ENCODE measurements at places on chromosomes 5 and 9.

DNA sequence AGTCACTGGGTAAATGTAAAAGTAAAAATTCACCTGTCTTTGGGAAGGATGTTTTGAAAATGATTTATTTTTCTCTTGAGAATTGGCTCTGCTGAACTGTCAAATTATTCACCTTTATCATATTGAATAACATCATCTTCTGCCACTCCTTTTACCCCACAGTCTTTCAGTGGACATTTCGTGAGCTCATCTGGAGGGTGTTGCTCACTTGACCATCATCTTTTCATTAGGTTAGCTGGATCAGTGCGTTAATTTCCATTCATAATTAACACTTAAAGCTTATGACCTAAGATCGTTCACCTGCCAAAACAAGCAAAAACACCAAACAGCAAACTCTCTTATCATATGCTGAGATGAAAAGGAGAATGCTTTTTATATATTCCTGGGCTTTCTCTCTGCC is 53.4 kb upstream of the TNFAIP8 start:
- H3K4me1 ChIP-seq: peaks cover 32% of the 10 kb centered on the region
- no peaks in the 10 kb centered on the region for H3K27me3 ChIP-seq

DNA sequence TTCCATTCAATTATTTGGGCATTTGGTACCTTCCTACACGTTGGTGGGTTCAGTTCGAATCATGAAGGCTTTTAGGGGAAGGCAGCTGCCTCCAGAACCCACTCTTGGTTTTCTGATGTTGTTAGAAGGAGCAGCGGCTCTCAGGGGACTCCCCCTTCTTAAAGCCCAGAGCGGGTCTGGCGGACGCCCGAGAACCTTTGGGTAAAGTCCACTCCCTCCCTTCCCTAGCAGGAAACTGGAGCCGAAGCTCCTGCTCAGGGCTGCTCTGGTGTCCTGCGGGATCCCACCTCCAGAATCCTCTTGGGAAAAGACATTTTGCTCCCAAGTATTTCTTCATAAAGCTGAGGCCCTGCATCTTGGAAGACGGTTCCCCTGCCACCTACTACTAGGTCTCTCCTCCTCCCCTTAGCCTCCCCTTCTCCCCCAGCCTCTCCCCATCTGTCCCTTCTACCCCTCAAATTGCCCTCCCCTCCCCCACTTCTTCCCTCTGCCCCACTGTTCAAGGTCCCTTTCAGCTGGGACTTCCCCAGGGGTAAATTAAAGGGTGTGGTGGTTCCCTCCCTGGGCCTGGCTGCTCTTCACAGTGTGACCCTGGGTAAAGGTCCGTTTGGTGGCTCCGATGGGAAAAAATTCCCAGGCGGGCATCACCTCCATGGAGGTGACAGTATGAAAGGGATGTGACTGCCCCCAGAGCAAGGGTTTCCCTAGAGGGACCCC is 9.3 kb downstream of the IRX4 start:
- no peak overlapping the region for H3K4me3 ChIP-seq
- DNase-seq: no peak
- H3K27me3 ChIP-seq: peaks cover 38% of the 10 kb centered on the region
- H3K27ac ChIP-seq: no peak overlapping the region
- no peaks in the 10 kb centered on the region for H3K36me3 ChIP-seq

GRCh38 chr9:112278152-112278551 is 55.3 kb downstream of the PTBP3 start:
- H3K27me3 ChIP-seq: no peaks in the 10 kb centered on the region
- DNase-seq: no peak
- peaks cover 7% of the 10 kb centered on the region for H3K4me1 ChIP-seq
- no peak overlapping the region for H3K4me3 ChIP-seq

DNA sequence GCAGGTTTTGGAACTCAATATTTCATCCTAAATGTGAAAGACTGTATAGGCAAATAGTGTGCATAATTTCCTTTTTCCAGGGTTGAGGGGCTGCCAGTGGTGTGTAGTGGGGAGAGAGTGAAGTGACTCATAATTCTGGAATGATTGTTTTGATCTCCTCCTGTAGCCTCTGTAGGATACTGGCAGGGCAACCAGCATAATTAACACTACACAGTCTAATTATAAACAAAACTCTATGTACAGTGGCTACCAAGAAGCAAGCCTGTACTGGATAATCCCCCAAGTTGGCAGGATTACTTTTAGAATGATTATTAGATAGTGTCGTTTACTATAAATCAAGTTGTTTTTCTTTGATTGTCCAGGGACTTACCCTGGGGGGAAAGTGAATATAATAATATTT is 32.2 kb downstream of the LNPEP start:
- no peaks in the 10 kb centered on the region for H3K27me3 ChIP-seq
- H3K27ac ChIP-seq: no peak overlapping the region
- no peak overlapping the region for H3K4me3 ChIP-seq

DNA sequence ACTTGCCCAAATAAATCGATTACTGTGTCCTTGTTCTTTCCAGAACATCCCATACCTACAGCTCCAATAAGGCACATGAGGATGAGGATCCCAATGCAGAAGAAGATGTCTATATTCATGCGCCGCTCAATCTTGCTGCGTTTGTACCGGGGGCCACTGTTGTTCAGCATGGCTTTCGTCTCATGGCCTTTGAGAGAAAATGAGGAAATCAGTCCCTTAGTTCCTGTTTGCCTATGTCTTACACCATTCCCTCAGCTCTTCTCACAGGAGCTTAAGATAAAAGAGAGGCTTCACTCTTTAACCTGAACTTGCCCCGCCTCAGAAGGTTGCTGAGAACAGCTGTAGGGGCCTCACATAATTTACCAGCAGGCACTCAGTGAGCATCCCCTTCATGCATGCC is 211.6 kb downstream of the ATP10B start:
- H3K36me3 ChIP-seq: no peaks in the 10 kb centered on the region
- no peak for DNase-seq
- no peak overlapping the region for H3K4me3 ChIP-seq
- no peaks in the 10 kb centered on the region for H3K27me3 ChIP-seq
- H3K4me1 ChIP-seq: peaks cover 19% of the 10 kb centered on the region
- H3K27ac ChIP-seq: no peak overlapping the region

- DNase-seq: no peak
- H3K4me3 ChIP-seq: no peak overlapping the region
- H3K27me3 ChIP-seq: no peaks in the 10 kb centered on the region
- H3K36me3 ChIP-seq: peaks cover 4% of the 10 kb centered on the region
Observed at GRCh38 chr5:119022017-119022745, 33.8 kb upstream of the DTWD2 start.

- peaks cover 18% of the 10 kb centered on the region for H3K4me1 ChIP-seq
- peaks cover 3% of the 10 kb centered on the region for H3K27me3 ChIP-seq
- H3K36me3 ChIP-seq: no peaks in the 10 kb centered on the region
Observed at GRCh38 chr5:160210606-160211005, 18.7 kb upstream of the FABP6 start.

DNA sequence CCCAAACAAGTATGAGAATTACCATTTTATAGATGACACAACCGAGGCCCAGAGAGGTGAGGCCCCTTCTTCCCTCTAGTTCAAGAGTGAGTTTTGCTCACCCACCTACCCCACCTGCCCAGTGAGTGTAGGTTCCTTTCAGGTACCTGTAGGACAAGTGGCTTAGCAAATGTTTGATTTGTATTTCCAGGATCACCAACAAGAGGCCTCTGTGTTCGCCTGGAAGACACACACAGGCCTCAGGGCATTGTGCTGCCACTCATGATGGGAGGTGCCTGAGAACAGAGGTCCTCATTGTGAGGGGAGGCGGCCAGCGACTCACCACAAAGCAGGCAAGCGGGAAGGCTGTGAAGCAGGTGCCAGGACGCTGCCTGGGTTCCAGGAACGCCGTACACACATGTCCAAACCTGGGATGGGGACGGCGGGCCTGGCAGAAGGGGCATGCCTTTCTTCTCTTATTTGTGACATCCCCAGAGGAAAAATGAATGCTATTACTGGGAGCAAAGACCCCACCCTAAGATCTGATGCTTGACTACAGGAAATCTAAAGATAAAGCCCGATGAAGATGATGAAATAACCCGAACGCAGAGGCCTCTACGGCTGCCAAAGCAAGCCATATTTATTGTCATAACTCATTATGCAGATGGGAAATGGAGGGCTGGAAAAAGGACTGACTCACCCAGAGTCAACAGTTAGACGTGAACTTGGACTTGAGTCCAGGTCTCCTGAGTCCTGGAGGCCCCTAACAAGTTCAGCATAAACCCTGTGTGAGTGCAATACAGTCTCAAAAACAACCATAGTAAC is 60.2 kb upstream of the SLC25A51 start:
- no peaks in the 10 kb centered on the region for H3K36me3 ChIP-seq
- peaks cover 64% of the 10 kb centered on the region for H3K4me1 ChIP-seq
- H3K27ac ChIP-seq: peak overlapping the region; percentile 97
- H3K27me3 ChIP-seq: no peaks in the 10 kb centered on the region
- peak; percentile 26 for DNase-seq
- H3K4me3 ChIP-seq: peak overlapping the region; percentile 5

Data from progenitor cell of endocrine pancreas (in vitro differentiated cells).